NCI-H1105 treated with DMSO at 0.1 percent for 48 hours (cell line): ENCODE measurements at places on chromosomes 11 and 22.
A peak's percentile ranks its signal among the peaks of the same experiment; 100 is the strongest.

- DNase-seq: no peak
Measured at GRCh38 chr11:132022733-132023478, 652.5 kb downstream of the NTM start.

DNA sequence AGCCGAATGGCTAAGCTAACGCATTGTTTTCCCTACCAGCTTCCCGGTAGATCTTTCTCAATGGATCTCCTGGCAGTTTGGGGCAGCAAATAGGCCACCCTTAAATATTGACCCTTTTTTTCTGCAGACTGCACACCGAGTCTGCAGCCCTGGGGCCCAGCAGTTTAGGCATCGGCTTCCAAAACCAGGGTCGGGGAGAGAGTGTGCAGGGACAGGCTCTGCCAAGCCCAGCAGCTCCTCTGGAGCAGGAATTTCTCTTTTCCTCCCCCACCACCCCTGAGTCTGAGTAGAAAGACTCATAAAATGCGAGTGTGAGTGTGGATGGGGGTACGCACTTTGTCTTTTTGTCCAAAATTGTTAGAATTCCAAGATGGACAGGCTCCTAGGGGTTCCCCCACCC, 113.2 kb downstream of the FEZ1 start:
- DNase-seq: no peak

DNA sequence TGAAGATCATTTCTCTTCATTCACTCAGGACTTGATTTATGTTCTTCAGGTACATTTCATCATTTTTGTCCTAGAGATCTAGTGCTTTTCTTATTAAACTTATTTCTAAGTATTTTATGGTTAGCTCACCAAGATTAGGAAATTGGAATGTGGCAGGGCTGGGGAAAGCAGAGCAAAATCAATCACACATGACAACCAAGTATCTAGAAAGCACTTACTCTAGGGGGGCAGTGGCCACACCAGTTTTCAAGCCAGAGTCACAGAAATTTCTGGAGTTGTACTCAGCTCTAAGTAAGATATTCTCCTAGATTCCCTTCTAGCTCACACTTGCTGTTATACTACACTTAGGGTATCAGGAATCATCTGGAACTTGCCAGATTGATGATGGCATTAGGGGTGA, 33.3 kb upstream of the MYEOV start:
- DNase-seq: no peak

GRCh38 chr11:20464518-20464917, 77.0 kb downstream of the PRMT3 start:
- DNase-seq: peak; percentile 37

GRCh38 chr11:63608353-63609345, 5.6 kb downstream of the PLAAT3 start:
- no peak for DNase-seq

- no peak for DNase-seq
Measured at GRCh38 chr11:48114740-48115139, 101.9 kb upstream of the OR4B1 start.

DNA sequence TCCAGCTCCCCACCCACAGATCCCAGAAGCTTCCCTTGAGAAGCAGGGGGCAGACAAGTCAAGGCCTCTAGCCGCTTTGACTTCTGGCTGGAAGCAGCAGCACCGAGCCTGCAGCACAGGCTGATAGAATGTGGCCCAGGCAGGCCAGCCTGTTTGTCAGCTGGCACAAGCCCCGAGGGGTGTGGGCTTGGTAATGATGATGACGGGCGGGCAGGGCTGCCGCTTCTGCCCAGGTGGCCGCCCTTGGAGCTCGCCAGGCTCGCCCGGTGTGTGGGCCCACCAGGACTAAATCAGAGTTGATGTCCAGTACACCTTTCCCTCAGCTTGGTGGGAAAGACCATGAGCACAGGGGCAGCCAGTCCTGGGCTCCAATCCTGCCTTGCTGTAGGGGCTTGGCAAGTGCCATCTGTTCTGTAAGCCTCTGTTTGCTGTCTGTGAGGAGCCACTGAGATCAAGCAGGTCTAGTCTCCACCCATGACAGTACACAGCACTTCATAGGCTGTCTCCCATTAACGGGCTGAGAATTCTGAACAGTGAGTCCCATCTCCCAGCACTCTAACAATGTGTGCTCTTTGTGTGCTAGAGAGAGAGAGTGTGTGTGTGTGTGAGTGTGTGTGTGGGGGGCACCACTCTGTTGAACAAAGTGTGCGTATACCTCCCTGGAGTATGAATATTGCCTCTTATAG, 26.8 kb downstream of the MICAL2 start:
- DNase-seq: no peak

GRCh38 chr11:101215069-101215468, 85.5 kb upstream of the PGR start:
- DNase-seq: no peak

GRCh38 chr22:29695129-29695926, 24.5 kb upstream of the CABP7 start:
- DNase-seq: peak; percentile 69

GRCh38 chr11:9203691-9204311, 61.3 kb downstream of the DENND5A start:
- no peak for DNase-seq

- no peak for DNase-seq
Measured at GRCh38 chr22:37931893-37932389, 21.5 kb downstream of the C22orf23 start.

GRCh38 chr11:113974741-113975470, at the start of gene HTR3A:
TSS of gene HTR3A (plus strand) at chr11:113975108. CDS start at chr11:113975326, 218 bp downstream.
- peak; percentile 92 for DNase-seq
